ENCODE measurements at places on chromosomes 7 and 10. TPM values are rescaled to one million over a fixed set of nuclear protein-coding genes. Genes with fewer than 3 reads are reported as not detected.

- DNase-seq = no peak
Observed at GRCh38 chr10:1243486-1244234, 187.5 kb downstream of the WDR37 start.

- DNase-seq = peak; percentile 8
Observed at GRCh38 chr10:79059859-79060379, 8.8 kb upstream of the ZMIZ1 start.

GRCh38 chr10:72044417-72045041 lies 43.8 kb downstream of the SPOCK2 start:
- peak; percentile 54 for DNase-seq

GRCh38 chr10:955820-956217 lies 24.3 kb upstream of the LARP4B start:
- no peak for DNase-seq

GRCh38 chr7:11212816-11213215 lies 239.1 kb downstream of the PHF14 start:
- no peak for DNase-seq

CADPS2 gene
- 119 TPM for total RNA-seq

GRCh38 chr7:125127304-125127703 lies 197.7 kb upstream of the POT1 start:
- DNase-seq = no peak

PDE6C gene
- total RNA-seq = not detected

DNA sequence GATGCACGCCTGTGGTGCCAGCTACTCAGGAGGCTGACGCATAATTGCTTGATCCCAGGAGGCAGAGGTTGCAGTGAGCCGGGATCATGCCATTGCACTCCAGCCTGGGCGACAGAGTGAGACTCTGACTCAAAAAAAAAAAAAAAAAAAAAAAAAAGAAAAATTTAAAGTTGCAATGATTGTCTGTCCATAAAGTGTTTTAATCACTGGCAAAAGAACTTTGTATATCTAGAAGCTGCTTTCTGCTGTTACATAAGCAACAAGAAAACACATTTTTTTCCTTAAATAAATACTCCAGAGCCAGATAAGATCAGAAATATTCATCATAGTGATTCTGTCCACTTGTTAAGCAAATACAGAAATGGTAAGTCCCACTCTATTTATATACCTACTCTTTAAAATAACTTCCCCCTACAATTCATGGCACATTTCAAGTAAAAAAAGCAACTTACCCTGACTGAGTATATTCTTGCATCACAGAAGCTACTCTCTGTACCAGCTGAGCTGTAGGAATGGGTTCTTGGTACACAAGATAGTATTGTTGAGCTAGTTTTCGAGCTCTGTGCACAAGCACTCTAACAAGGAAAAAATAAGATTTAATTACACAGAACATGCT lies 7.6 kb downstream of the PSMA2 start:
- DNase-seq = no peak

DNA sequence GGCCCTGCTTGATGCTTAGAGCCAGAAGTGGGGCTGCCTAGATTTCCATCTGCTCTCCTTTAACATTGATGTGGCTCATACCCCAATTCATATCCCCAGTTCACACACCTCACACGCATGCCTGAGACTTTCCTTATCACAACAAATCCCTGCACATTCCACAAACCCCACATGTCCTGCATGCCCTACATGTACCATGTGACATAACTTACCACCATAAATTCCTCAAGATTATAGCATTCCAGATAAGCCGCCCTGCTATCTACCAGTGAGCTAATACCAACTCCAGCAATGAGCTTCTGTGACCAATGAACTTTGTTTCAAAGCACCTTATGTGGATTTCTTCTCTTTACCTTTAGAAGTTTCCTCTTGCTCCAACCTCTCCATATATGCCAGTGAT lies 104.7 kb upstream of the RAB11FIP2 start:
- DNase-seq = no peak

DNA sequence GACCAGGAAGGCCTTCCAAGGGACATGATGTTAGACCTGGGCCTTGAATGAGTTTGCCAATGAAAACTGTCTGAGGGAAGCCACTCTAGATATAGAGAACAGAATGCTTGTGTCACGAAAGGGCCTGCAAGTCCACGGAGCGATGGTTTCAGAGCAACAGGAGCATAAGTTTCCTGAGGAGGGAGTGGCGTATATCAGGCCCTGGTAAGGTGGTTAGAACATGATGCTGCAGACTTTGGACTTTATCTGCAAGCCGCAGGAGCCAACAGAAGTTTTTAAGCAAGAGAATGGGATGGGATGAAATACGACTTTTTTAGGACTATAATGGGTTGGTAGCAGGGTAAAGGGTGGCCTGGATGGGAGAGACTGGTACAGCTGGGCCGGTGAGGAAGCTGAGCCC lies 136.0 kb downstream of the FGFR2 start:
- no peak for DNase-seq

OR2A1 gene
- not detected for total RNA-seq

DNA sequence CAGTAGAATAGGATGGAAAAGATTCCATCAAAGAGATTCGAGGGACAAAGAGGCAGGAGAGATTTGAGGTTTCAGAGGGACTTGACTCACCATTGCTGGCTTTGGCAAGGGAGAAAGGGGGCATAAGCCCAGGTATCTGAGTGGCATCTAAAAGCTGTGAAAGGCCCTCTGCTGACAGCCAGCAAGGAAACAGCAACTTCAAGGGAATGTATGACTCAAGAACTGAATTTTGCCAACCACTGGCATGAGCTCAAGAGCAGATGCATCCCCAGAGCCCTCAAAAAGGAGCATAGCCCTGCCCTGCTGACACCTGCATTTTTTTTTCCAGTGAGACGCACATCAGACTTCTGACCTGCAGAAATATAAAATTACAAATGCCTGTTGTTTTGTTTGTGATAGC lies 19.6 kb upstream of the ADAM12 start:
- DNase-seq = no peak

DNA sequence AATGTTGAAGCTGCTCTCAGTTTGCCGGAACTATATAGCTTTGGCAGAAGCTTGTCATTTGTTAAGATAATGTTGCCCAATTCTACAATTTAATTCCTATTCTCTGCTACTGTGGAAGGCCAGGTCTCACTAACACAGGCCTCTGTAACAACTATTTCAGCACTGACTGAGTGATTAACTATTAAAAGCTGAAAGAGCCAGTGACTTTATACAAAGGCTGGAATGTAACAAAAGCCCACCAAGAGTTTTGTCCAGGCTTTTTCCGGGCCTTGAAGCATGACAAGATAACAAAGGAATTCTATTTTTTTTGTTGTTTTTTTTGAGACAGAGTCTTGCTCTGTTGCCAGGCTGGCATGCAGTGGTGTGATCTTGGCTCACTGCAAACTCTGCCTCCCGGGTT lies 795.6 kb downstream of the PHTF2 start:
- DNase-seq = no peak

TAS2R3 gene
- 26.6 TPM for total RNA-seq

GRCh38 chr7:149588930-149589329 lies 91.3 kb upstream of the ZNF746 start:
- no peak for DNase-seq

DNA sequence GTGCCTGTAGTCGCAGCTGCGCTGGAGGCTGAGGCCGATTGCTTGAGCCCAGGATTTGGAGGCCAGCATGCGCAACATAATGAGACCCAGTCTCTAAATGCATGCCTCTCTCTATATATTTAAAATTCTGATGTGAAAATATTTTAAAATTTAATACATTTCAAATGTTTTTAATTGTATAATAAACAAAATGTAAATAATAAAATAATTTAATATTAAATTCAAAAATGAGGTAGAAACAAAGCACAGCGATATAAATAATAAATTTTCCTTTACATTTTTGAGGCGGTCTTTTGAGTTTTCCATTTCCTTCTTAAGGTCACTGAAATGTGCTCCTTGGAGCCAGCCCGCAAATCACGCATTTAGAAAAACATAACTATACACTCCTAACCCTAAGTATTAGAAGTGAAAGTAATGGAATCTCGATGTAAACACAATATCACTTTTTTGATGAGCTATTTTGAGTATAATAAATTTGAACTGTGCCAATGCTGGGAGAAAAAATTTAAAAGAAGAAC lies 523 bp upstream of the CDK1 start:
- no peak for DNase-seq

ARMS2 gene
- not detected for total RNA-seq

- no peak for DNase-seq
Observed at GRCh38 chr7:32427769-32428291, 62.4 kb downstream of the LSM5 start.

PNLIPRP1 gene
- total RNA-seq = not detected

DNA sequence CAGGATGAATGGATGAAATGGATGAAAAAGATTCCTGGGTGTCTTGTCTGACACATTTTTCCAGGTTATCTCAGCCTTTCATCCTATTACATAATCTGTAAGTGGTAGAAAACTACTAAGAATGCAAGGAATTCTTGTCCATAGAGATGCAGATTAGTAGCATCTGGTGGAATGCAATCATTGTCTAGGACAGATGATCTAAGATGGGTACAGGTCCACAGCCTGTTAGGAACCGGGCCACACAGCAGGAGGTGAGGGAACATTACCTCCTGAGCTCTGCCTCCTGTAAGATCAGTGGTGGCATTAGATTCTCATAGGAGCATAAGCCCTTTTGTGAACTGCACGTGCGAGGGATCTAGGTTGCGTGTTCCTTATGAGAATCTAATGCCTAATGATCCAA lies 225.0 kb downstream of the CALN1 start:
- DNase-seq = no peak

- DNase-seq = no peak
Observed at GRCh38 chr7:18515067-18515466, 19.5 kb downstream of the HDAC9 start.

DNA sequence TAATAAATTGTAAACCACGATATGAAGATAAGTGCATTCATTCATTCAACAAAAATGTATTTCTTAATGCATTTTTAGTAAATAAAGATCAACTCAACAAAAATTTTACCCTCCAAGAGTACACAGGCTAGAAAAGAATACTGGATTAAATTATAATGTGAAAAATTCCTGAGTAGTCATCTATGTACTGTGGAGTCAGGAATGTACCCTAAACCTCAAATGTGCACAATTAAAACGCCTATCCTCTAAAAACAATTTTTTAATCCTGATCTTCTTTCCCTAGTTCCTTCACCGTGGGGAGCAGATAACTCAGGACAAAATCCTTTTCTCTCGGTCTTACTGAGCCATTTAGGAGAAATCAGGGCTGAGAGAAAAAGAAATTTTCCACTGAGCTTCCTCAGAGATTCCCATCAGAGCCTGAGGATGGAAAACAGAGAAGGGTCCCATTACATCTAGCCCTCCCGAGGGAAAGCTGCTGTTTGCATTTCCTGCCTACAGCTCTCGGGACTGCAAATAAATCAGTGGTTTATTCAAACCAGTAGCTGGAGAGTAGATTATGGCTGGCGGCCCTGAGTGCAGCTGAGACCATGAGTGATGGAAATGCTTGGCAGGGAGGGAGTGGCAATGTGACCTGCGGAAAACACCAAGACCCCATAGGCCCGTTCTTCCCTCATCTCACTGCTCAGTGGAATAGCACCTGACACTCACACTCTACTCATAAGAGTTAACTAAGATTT lies 7.4 kb downstream of the TAS2R40 start:
- DNase-seq = no peak

GRCh38 chr10:69261184-69261583 lies 17.1 kb upstream of the HK1 start:
- no peak for DNase-seq

SSC4D gene
- total RNA-seq = not detected

DNA sequence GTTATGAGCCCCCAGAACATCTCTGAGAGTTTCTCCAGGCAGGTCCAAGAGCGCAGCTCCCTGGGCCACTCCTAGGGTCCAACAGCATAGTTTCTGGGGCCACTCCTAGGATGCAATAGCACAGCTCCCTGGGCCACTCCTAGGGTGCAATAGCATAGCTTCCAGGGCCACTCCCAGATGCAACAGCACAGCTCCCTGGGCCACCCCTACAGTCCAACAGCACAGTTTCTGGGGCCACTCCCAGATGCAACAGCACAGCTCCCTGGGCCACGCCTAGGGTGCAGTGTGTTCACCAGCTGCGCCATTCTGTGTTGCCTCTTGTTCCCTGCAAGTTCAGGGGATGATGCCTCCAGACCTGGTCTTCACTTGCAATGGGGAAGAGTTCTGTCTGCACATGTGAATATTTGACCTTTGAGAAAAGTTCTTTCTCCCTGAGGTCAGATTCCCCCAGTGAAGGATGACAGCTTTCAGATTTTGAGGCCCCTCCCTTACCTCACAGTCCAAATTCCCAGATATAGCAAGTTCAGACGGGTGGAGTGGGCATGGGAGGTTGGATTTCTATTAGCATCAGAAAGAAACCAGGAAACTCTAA lies 43.0 kb upstream of the LEP start:
- no peak for DNase-seq

- DNase-seq = no peak
Observed at GRCh38 chr10:23037561-23037960, 57.8 kb upstream of the MSRB2 start.

- no peak for DNase-seq
Observed at GRCh38 chr7:113026941-113027340, 59.7 kb downstream of the GPR85 start.

ST8SIA6 gene
- total RNA-seq = 1.1 TPM

- no peak for DNase-seq
Observed at GRCh38 chr7:87599336-87599735, 1.3 kb downstream of the ABCB1 start.

GRCh38 chr10:120022357-120022756 lies 129.8 kb downstream of the SEC23IP start:
- no peak for DNase-seq

NACAD gene
- 0.51 TPM for total RNA-seq

RGR gene
- total RNA-seq = not detected

DNA sequence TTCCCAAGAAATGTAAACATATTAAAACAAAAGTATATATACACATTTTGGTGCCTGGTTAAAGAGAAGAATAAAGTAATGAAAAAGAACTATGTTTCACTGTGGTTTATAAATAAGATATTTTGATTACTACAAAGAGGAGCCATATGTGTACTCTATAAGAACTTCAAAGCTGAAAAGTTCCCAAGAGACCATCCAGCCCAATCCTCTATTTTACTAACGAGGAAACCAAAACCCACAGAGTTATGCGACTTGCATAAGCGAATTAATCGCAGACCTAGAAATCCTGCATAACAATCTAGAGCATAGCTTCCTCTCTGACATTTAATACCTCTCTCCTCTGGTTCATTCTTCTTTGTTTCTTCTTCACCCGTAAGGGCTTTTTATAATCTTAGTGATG lies 937.1 kb downstream of the CNTNAP2 start:
- no peak for DNase-seq

SLC18A3 gene
- total RNA-seq = not detected

- DNase-seq = no peak
Observed at GRCh38 chr7:21330462-21331178, 97.3 kb upstream of the SP4 start.

LRRN3 gene
- 0.12 TPM for total RNA-seq

DNA sequence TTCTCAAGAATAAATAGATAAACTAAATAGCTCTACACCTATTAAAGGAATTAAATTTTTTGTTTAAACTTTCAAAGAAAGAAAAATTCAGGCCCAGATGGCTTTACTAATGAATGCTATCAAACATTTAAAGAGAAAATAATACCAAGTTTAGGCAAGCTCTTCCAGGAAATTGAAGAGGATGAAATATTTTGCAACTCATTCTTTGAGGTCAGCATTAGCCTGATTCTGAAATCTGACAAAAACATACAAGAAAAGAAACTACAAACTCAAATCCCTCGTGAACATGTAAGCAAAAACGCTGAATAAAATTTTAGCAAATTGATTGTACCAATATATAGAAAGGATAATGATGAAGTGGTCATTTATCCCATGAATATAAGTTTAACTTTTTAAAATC lies 93.4 kb downstream of the RTKN2 start:
- DNase-seq = no peak

GRCh38 chr10:92177546-92177945 lies 113.3 kb downstream of the CPEB3 start:
- no peak for DNase-seq
